Stimulated activated naive CD4-positive, alpha-beta T cell treated with Interleukin-2 at 50 U/mL for 16 hours (primary cell): ENCODE measurements at places on chromosomes 16 and 17.

DNA sequence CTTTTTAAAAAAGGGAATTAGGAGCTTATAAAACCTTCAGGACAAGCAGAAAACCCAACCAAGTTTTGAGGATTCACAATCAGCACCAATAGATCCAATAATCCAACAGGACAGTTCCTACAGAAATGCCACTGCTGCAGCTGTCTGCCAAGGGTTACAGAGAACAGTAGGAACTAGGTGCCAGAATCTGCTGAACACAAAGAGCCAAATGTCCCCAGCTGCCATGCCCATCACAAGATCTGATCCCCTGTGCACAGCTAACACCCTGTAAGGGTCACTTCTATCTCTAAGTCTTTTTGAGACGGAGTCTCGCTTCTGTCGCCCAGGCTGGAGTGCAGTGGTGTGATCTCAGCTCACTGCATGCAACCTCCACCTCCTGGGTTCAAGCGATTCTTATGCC, 262.3 kb downstream of the STX8 start:
- DNase-seq = no peak

DNA sequence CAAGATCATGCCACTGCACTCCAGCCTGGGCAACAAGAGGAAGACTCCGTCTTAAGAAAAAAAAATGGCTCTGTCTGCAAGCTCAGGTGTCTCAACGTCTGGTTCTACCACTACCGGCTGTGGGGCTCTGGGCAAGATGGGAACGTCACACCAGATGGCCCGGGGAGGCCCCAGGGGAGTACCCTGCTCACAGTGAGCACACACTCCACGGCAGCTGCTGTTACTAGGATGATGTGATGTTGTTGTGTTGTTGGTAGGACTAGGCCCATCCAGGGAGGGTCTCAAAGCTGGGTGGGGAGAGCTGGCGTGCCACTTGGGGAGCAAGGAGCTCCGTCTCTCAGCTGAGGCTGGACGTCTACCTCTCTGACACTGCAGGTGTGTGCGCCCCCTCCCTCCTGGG, 9.4 kb upstream of the NPTX1 start:
- no peak for DNase-seq

DNA sequence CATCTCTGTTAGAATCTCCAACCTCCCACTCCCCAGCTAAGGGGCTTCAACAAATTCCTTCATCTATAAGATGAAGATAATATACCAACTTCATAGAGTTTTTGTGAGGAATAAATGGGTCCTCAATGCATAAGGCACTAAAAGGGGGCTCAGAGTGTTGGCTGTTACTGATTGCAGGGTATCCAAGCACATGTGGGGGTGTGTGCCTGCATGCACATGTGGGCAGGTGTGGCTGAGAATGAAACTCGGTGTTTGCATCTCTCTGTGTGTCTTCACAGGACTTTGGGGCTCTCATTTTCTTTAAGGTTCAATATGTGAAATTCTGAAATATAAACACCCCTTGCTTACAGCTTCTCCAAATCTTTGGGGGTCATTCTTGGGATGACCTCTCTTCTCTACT, 4.1 kb upstream of the PPP1R9B start:
- no peak for DNase-seq

GRCh38 chr17:55440391-55440790, 18.8 kb upstream of the MMD start:
- no peak for DNase-seq

DNA sequence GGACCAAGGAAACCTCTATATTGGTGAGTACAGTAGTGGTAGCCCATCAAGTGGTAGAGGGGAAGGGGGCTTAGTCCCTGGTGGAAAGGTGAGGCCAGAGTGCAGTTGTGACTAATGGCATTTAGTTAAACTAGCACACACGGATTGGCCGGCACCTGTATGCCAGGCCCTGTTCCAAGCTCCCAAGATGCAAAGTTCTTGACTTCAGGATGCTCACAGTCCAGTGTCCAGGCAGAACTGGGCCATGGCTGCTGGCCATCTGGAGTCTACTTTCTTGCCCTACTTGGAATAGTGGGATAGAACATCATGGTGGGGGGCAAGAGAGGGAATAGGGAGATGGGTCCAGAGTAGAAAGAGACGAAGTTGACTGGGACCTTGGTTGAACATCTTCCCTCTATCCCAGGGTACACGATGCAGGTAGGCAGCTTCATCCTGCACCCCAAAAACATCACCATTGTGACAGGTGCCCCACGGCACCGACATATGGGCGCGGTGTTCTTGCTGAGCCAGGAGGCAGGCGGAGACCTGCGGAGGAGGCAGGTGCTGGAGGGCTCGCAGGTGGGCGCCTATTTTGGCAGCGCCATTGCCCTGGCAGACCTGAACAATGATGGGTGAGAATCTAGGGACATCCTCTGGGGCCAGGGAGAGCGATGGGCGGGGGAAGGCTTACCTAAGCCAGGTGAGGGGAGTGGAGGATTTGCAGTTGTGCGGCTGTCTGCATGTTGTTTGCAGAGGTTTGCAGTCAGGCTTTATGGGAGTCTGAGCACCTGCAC, 15.2 kb downstream of the ITGA3 start:
- no peak for DNase-seq

DNA sequence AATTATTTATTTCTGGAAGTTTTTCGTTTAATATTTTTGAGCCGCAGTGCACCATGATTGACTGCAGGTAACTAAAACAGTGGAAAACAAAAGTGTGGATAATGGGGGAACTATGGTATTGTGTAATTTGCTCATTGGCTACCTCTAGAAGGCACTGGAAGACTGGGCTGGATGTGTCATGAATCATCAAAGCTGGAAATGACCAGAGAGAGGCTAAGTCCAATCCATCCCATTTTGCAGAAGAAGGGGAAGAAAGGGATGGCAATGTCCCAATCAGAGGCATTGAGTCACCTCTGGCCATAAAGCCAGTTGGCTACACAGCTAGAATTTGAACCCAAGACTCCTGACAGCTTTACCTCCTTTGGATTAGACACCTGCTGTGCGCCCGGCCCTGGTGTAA, 29.3 kb downstream of the GLP2R start:
- DNase-seq = no peak

DNA sequence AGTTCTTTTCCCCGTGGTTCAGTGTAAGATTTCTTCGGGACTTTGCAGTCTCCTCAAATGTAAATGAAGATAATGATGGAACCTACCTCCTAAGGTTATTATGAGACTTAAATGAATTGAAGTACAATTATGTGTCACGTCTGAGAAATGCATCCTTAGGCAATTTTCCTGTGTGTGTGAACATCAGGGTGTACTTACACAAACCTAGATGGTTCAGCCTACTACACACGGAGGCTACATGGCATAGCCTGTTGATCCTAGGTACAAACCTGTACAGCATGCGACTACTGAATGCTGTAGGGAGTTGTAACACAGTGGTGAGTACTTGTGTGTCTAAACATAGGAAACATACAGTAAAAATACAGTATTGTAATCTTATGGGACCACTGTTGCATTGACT, 1.1 kb upstream of the FAM20A start:
- no peak for DNase-seq

GRCh38 chr17:75542229-75542628, 16.7 kb downstream of the LLGL2 start:
- no peak for DNase-seq

GRCh38 chr17:41864498-41864835, 756 bp downstream of the KLHL11 start:
- DNase-seq = peak; percentile 71

GRCh38 chr16:8665529-8665928, 8.9 kb upstream of the ABAT start:
- DNase-seq = no peak

GRCh38 chr16:53372992-53373871, 61.0 kb upstream of the RBL2 start:
- peak; percentile 68 for DNase-seq

- no peak for DNase-seq
These were observed 41.8 kb upstream of the GFOD2 start for GRCh38 chr16:67760956-67761230.

GRCh38 chr16:53745086-53745485, 41.1 kb downstream of the FTO start:
- DNase-seq = no peak

GRCh38 chr17:11991461-11991860, 5.8 kb downstream of the ZNF18 start:
- DNase-seq = no peak
